ENCODE measurements at places on chromosomes 1 and 21.

GRCh38 chr1:17437260-17437579, 2.3 kb downstream of the RCC2 start:
- DNase-seq = no peak

GRCh38 chr1:55150880-55151588, 64.1 kb downstream of the USP24 start:
- no peak for DNase-seq

DNA sequence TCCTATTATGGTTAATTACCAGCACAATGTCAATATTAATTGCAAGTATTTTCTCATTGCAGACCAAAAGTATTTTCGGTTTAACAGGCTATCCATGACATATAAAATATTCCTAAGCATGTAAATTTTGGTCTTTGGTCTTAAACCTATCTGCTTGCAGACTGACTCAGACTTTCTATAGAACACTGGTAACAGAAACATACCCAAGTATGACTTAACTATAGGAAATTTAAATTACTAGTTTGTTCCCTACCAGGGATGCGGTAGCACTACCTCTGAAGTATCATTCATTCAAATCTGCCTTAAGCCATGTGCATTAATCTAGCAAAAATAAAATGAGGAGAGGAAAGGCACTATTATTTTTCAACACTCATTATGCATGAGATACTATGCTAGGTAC, 2.9 kb downstream of the TAF1A start:
- no peak for DNase-seq

DNA sequence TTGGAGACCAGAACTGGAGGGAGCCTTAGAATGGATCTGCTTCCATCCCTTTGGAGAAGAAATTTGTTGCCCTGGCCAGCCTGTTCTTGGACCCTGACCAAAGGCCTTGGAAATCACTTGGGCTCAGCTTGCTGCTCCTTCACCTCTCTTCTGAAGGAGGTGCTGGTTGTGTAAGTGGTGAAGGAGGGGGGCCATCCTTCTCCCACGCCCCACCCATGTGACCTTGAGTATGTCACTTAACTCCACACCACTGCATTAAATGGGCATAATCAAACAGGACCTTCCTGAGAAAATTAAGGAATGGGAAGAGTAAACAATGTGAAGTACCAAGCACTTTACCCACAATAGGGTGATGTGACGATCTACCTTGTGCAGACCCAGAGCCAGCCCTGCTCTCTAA, 68.3 kb upstream of the GJB5 start:
- DNase-seq = no peak

DNA sequence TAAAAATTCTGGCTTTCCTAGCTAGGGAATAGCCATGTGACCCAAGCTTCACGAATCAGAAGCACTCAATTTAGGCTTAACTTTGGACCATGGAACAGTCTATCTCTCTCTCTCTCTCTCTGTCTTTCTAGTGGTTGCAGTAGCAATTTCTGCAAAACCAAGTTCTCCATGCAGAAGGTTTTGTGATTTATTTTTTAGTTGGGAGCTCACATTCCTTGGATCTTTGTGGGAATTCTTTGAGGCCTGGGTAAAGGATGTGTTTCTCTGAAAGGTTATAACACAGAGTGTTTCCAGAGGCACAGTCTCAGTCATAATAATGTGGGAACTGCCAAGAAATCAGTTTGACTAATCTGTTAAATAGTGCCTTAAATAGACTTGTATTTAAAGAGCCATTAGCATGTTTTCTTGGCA, 112.3 kb upstream of the COL11A1 start:
- no peak for DNase-seq

- no peak for DNase-seq
Observed at GRCh38 chr1:198113342-198113750, 43.5 kb upstream of the NEK7 start.

DNA sequence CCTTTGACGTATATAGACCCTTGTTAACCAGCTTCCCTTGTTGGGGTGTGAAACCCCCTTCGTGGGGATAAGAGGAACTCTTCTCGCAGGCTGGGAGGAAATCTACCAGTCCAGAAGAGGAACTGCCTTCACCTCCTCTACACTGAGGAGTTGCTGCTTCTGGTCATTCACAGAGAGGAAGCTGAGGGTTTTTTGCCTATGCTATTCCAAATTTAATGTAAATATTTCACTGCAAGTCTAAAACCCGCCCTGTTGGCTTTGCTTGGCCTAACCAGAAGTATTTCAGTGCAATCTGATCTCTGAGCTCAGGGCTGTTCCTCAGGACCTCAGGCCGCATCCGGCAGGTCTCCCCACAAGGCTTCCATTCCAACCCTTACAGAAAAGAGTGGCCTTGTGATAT, 150.1 kb downstream of the HIVEP3 start:
- DNase-seq = no peak

- DNase-seq = no peak
Observed at GRCh38 chr1:20429296-20429695, 56.7 kb downstream of the CAMK2N1 start.

DNA sequence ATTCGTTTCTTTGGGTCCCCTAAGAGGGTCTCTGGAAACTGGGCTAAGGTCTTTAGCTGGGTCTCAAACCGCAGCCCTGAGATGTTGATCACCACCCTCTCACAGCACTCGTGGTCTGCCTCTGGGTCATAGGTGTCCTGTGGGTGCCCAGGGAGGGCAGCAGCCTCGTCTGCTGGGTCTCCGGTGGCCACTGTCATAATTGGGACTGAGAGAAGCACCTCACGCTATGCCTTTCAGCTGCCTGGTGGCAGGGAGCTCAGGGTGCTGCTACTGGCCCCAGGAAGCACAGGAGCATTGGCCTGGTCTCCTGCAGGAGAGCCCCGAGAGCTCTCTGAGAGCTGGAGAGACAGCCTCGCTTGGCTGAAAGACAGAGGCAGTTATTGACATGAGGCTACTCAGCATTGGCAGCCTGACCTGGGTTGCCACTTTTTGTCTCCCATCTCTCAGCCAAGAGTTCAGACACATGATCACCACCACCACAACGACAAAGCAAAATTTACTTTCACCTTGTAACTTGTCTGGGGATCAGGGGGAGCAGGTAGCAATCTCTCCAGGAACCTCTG, 1.5 kb downstream of the KCNA2 start:
- DNase-seq = no peak

DNA sequence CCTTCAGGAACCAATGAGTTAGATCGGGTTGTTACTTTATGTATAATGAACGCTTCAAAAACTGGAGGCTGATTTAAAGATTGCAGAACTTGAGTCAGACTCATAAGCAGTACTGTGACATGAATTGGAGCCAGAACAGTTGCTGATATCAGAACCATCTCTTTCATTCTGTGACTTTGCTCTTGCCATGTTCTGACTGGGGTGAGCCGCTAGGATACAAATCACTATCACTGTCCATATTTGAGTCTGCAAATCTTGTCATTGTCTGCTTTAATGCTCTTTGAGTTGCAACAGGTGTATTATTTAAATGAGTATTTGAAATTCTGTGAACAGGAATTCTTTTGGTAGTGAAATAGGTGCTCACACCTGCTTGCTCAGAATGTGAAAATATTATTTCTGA, 52.5 kb downstream of the LRIG2 start:
- DNase-seq = no peak

DNA sequence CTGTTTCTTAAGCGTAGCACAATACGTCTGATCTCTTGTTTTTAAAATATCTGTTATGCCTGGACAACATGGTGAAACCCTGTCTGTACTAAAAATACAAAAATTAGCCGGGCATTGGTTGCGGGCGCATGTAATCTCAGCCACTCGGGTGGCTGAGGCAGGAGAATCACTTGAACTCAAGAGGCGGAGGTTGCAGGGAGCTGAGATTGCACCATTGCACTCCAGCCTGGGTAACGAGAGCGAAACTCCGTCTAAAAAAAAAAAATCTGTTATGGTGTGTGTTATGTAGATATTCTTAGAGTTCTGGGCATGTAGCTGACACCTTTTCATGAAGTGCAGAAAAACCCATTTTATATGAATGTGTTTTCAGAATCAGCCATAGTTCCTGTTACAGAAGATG, 38.2 kb downstream of the RABGAP1L start:
- no peak for DNase-seq

- no peak for DNase-seq
Observed at GRCh38 chr1:40075266-40075665, 21.8 kb downstream of the PPT1 start.

DNA sequence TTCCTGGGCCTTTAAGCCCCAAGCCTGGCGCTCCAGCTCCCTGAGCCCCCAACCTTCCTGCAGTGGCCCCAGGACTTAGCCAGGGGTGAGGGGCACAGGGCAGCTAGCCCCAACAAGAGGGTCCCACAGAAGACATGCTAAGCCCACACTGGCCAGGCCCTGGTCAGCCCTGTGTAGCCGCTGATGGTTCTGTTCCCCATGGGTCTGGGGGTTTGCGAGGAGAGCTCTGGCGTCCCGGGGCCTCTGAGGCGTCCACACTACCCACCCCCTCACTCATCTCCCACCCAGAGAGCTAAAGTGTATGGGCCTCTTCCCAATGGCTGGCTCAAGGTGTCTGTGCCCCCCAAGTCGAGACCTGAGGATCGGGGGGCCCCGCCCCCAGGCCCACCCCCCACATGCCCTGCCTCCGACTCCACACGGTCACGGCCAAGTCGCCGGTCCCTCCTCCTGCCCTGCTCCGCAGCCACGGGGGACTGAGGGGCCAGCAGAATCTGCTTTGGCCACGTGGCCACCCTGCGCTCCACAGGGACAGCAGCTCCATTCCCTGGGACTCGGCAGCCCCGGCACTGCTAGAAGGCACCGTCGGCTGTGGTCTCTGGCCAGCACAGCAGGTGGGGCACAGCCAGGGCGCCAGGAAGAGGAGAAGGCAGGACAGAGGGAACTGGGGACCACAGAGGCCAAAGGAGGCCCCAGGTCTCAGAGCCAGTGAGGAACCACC, 7.8 kb downstream of the TNFRSF18 start:
- no peak for DNase-seq

DNA sequence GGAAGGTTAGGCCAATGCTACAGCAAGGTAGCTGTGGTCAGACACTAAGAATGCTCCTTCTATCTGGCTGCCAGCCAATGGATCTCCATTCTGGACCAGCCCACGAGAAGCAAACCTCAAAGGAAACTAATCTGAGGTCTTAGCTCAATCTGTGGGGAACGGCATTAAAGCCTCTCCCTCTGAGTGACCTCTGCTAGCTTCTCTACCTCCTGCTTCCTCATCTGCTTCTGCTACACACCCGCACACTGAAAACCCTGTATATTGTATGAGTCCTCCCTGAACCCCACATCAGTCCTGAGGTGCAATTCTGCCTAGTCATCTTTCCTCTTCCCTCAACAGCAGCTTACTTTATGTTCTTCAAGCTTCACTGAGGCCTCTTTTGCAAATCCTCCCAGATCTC, 6.9 kb upstream of the GALE start:
- no peak for DNase-seq

Data from T-helper 9 cell (primary cell).